Iris pigment epithelial cell (primary cell): ENCODE measurements at places on chromosomes 4 and X.

DNA sequence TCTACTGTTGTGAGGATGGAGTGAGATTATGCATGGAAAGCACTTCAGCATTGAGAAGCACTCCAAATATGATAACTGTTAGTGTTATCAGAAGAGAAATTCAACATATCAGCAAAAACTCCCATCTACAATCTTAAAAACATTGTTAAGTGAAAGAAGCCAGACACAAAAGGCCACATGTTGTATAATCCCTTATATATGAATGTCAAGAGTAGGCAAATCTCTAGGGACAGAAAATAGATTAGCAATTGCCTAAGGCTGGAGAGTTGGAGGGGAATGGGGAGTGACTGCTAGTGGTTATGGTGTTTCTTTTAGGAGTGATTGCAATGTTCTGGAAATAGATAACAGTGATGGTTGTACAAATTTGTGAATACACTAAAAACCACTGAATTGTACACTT lies 122.5 kb upstream of the LNX1 start:
- no peak for DNase-seq

DNA sequence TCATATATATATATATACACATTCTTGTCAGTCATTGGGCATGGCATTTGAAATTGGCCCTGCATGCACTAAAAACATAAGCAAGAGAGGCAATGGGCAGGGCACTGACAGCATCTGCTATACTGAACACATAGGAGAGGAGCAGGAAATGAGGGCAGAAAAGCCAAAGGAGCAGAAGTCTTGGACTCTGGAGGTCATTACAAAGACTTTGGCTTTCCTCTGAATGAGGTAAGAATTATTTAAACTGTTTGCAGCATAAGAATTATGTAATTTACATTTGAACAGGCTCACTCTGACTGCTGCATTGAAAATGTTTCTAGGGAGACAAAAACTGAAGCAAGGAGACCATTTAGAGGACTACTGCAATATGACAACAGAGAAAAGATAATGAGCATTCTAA lies 396.5 kb downstream of the PRDM5 start:
- no peak for DNase-seq

GRCh38 chrX:53116101-53116500 lies 22.2 kb downstream of the KANTR start:
- peak; percentile 79 for DNase-seq

GRCh38 chr4:142801966-142802365 lies 44.1 kb downstream of the INPP4B start:
- no peak for DNase-seq

DNA sequence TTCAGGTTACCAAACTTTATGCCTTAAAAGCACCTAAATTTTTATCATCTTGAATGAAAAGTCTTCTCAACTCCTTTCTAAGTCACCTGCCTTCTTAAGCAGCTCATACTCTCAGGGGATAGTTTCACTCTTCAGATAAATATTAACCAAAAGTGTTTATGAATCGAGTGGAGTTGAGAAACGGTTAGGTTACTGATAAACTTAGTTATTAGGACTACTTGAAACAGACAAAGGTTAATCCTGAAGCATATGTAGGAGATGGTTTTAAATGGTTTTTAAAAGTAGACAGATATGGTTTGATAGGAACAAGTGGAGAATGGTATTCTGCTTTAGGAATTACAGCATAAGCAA lies 32.8 kb downstream of the CLDN22 start:
- DNase-seq: no peak

DNA sequence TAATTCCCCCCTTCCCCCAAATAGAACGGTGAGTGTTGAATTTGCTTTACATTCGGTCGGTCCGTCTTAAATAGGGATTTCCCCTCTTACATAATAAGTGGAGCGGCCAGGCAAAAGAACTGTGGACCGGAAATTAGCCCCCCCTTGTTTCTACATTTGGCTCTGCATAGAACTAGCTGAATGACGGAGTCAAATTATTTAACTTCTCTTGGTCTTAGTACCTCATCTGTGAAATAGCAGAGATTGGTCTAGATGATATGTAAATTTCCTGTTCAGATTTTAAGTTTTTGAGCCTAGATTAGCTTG lies 1.3 kb downstream of the SPATA18 start:
- DNase-seq: peak; percentile 61

- no peak for DNase-seq
Measured at GRCh38 chr4:141090473-141090872, 42.8 kb downstream of the RNF150 start.

GRCh38 chr4:180203349-180203748 lies 2039.9 kb upstream of the TENM3 start:
- no peak for DNase-seq

GRCh38 chr4:184748251-184748652 lies 14.4 kb upstream of the CENPU start:
- DNase-seq: no peak

GRCh38 chr4:75892508-75892907 lies 9.7 kb downstream of the PPEF2 start:
- DNase-seq: no peak

DNA sequence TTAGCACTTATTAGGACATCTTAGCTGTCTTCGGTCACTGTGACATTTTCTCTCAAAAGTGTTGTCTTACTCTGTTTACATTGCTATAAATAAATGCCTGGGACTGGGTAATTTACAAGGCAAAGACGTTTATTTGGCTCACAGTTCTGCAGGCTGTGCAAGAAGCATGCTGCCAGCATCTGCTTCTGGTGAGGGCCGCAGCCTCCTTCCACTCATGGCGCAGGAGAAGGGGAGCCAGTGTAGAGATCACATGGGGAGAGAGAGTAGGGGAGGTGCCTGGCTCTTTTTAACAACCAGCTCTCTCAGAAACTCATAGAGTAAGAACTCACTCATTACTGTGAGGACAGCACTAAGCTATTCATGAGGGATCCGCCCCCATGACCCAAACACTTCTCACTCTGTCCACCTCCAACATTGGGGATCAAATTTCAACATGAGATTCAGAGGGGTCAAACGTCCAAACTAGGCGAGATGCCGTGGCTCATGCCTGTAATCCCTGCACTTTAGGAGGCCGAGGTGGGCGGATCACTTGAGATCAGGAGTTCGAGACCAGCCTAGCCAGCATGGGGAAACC lies 43.5 kb upstream of the HERC6 start:
- DNase-seq: peak; percentile 66

- no peak for DNase-seq
Measured at GRCh38 chr4:5292101-5292500, 240.8 kb downstream of the STK32B start.

- DNase-seq: no peak
Measured at GRCh38 chr4:32572366-32572765, 1852.2 kb downstream of the PCDH7 start.

GRCh38 chr4:128387600-128388351 lies 100.2 kb upstream of the PGRMC2 start:
- peak; percentile 62 for DNase-seq

DNA sequence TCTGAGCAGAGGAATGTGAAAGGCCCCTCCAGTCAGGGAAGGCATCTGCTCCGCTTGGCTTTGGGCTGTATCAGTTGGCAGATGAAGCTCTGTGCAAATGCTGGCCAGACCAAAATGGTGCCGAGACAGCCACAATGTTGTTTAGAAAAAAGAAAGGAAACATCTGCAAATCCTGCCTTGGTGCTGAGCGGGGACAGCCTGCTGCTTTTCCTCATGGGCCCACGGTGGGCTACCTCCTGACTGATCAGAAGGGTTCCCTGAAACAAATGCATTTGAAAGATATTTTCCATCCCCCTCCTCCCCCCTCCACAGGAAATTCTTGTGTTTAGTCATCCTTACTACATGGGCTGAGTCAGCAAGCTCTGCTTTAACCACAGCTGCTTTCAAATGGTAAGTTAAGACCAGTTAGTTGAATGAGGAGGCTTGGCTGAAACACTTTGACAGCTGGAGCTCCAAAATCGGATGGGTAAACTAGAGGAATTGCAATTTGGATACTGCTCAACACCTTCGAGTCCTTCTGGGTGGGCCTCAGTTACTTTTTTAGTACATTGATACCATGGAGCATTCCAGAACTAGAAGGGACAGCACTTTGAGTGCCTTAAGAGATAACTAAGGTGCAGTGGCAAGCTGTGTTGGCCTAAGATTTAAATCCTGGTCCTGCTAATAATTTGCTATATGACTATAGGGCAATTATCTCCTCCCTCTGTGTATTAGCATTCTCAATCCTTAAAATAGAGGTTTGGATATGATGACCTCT lies 36.0 kb downstream of the PLAC1 start:
- DNase-seq: peak; percentile 89

GRCh38 chr4:183200453-183200852 lies 101.4 kb downstream of the WWC2 start:
- peak; percentile 95 for DNase-seq

DNA sequence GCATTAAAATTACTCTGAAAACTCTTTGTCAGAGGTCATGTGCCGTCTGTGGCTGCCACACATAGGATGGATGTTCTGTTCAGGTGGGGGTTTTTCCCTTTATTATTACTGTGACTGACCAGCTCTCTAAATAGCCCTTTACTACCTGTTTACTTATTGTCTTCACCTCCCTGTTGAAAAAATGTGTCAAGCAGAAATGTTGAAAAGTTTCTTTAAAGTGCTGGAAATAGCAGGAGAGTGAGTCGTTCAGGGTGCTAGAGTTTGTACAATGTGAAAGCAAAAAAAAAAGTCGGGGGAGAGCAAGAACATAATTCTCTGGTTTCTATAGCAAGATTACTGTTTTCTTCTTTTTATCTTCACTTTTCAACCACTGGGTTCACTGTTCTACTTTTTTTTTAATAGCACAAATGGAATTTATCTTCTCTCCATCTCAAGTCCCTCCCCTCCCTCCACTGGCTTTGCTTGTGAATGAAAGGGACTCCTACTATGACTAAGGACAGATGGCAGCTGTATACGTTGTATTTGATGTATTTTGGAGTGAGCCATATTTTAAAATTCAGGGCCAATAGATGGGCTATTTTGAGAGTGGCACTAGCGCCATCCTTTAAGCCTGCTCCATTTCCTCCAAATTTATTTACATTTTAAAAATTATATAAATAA lies 33.3 kb downstream of the ARX start:
- peak; percentile 5 for DNase-seq

GRCh38 chrX:77276742-77277141 lies 170.4 kb upstream of the FGF16 start:
- DNase-seq: no peak

- DNase-seq: no peak
Measured at GRCh38 chr4:166965562-166965961, 268.7 kb downstream of the SPOCK3 start.

DNA sequence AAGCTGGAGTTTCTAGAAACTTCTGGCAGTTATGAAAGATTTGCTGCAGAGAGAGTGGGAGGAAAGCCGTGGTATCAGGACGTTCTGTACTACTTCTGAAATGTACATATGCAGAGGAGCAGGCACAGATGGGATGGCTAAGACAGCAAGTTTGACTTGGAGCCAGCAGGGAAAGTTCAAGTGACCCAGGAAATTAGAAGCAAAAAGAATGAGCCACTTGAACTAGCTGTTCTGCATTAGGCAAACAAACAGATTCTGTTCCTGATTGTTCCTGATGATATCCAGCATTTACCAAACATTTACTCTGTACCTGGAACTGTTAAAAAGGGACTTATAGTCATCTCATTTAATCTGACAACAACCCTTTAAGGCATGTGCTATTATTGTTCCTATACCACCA lies 41.4 kb upstream of the CXCL13 start:
- peak; percentile 29 for DNase-seq

GRCh38 chr4:154961263-154961662 lies 180.2 kb downstream of the RBM46 start:
- DNase-seq: no peak

DNA sequence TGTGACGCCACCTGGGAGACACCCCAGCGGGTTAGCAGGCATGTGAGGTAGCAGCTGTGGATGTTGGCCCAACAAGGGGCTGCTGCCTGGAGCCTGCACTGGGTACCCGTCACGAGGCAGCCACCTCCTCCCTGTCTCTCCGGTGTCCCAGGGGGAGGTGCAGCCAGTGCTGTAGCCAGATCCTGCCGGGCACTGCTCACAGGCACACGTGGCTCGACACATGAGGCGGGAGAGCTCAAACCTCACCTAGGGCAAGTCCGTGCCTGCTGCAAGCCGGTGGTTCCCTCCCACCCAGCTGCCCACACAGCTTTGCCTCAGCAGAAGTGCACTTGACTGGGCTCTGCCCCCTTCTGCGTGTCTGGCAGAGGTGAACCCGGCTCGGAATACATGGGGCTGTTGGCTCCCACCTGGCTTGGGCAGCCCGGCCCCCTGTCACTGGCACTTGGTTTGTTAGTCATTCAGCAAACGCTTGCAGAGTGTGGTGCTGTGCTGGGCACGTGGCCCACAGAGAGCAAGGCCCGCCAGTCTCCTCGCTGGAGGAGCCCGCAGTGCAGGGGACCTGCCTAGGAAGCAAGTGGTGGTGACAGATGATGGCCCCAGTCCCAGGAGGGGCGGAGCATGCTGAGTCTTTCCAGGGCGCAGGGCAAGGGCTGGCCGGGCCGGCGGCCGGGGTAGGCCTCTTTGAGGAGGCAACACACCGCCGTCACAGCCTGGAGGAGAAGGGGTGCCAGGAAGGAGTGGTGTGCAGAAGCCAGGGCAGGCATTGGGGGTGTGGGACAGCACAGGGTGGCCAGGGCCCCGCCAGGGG lies 10.1 kb upstream of the SH3TC1 start:
- DNase-seq: no peak

DNA sequence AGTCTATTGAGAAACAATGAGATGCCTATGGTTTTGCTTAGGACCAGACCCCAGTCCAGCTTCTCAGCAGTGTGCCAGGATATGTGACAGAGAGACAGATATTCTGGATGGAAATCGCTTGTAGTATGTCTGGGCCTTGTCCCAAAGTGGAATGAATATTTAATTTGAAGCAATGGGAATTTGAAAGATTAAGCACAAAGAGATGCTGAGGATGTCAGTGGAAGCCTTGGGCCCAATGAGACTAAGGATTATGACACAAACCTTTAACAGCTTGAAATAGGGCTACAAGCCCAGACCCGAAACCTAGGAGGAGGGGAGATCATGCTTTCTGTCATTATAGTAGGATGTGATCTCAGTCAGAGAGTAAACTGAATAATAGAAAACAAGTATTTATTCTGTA lies 459.2 kb downstream of the FAT4 start:
- DNase-seq: no peak
